ENCODE measurements at places on chromosomes 3 and 15. TPM values are rescaled to one million over a fixed set of nuclear protein-coding genes. Genes with fewer than 3 reads are reported as not detected.

RBM15B gene
- 39.9 TPM for total RNA-seq

ZNF501 gene
- 7.5 TPM for total RNA-seq

UROC1 gene
- total RNA-seq: not detected

CAMK2N2 gene
- total RNA-seq: not detected

GOLGA8F gene
- total RNA-seq: not detected

GOLGA6B gene
- total RNA-seq: not detected

- H3K4me1 ChIP-seq: no peaks in the 10 kb centered on the region
- H3K36me3 ChIP-seq: peaks cover 14% of the 10 kb centered on the region
- H3K4me3 ChIP-seq: no peak overlapping the region
- DNase-seq: no peak
- no peak overlapping the region for H3K27ac ChIP-seq
- no peaks in the 10 kb centered on the region for H3K27me3 ChIP-seq
These were observed 37.7 kb downstream of the MESD start for GRCh38 chr15:80951941-80952340.

GRCh38 chr3:13844286-13844685, 35.6 kb downstream of the WNT7A start:
- H3K27me3 ChIP-seq: no peaks in the 10 kb centered on the region
- no peak overlapping the region for H3K27ac ChIP-seq
- no peaks in the 10 kb centered on the region for H3K4me1 ChIP-seq
- H3K36me3 ChIP-seq: no peaks in the 10 kb centered on the region

GRCh38 chr3:66153481-66154443, 67.0 kb upstream of the SLC25A26 start:
- H3K27ac ChIP-seq: no peak overlapping the region
- H3K4me3 ChIP-seq: no peak overlapping the region
- no peaks in the 10 kb centered on the region for H3K36me3 ChIP-seq
- H3K27me3 ChIP-seq: no peaks in the 10 kb centered on the region
- no peaks in the 10 kb centered on the region for H3K4me1 ChIP-seq

GRCh38 chr3:82198009-82198408, 436.6 kb upstream of the GBE1 start:
- no peaks in the 10 kb centered on the region for H3K36me3 ChIP-seq
- H3K27me3 ChIP-seq: no peaks in the 10 kb centered on the region
- no peak for DNase-seq
- no peak overlapping the region for H3K27ac ChIP-seq

GRCh38 chr15:71542836-71543235, 267.5 kb upstream of the NR2E3 start:
- H3K36me3 ChIP-seq: no peaks in the 10 kb centered on the region
- no peak overlapping the region for H3K4me3 ChIP-seq
- DNase-seq: no peak
- H3K27ac ChIP-seq: no peak overlapping the region
- H3K4me1 ChIP-seq: no peaks in the 10 kb centered on the region
- no peaks in the 10 kb centered on the region for H3K27me3 ChIP-seq

GRCh38 chr3:127690823-127691452, 18.2 kb downstream of the ABTB1 start:
- H3K27ac ChIP-seq: no peak overlapping the region
- DNase-seq: no peak
- no peaks in the 10 kb centered on the region for H3K27me3 ChIP-seq
- no peaks in the 10 kb centered on the region for H3K4me1 ChIP-seq
- H3K36me3 ChIP-seq: no peaks in the 10 kb centered on the region

DNA sequence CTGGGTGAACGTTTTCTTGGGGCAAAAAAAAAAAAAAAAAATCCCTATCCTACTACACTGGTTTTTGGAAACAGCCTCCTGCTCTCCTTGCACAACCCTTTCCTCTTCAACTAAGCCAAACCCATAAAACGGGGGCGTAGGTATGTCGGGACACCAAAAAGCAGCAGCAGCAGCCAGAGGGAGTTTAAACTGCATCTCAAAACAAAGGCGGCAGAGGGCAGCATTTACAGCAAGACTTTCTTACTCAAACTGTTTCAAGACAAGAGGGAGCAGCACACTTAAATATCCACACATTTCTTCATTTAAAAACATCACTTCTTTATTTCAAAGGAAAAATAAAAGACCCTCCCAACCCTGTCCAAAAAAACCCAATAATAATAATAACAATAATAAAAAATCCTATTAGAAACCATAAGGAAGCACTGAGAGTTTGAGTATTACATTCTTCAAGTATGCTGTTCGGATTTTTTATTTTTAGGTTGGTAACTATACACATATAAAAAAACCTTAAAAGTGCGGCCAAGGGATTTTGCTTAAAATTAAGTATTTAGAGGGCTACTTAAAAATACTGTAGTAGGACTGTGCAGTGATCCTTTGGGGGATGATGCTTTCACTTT, 43.9 kb upstream of the PLXND1 start:
- H3K27me3 ChIP-seq: no peaks in the 10 kb centered on the region
- peak; percentile 52 for DNase-seq
- no peaks in the 10 kb centered on the region for H3K36me3 ChIP-seq
- H3K4me1 ChIP-seq: no peaks in the 10 kb centered on the region
- H3K4me3 ChIP-seq: no peak overlapping the region

DNA sequence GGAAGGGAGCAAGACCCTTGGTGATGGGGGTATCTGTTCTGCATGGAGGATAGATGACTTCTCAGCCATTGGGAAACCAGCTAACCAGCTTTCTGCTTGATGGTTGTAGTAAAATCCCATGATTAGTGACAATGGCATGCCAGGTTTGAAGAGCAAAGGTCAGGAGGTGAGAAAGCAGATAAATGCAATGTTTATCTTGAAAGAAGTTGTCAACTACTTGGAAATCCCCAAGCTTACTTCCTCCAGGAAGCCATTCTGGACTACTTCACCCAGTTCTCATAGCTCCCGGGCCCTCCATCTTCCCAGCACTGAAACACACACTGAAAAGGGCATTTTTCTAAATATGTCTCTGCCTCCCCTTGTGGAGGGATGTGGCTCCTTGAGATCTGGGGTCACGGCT, 51.3 kb downstream of the SMAD3 start:
- H3K27ac ChIP-seq: peak overlapping the region; percentile 80
- H3K36me3 ChIP-seq: no peaks in the 10 kb centered on the region
- DNase-seq: peak; percentile 27
- no peaks in the 10 kb centered on the region for H3K27me3 ChIP-seq

- H3K36me3 ChIP-seq: no peaks in the 10 kb centered on the region
- no peak overlapping the region for H3K27ac ChIP-seq
- H3K4me3 ChIP-seq: no peak overlapping the region
- no peak for DNase-seq
These were observed 215.2 kb upstream of the ADAMTS9 start for GRCh38 chr3:64903006-64903405.

DNA sequence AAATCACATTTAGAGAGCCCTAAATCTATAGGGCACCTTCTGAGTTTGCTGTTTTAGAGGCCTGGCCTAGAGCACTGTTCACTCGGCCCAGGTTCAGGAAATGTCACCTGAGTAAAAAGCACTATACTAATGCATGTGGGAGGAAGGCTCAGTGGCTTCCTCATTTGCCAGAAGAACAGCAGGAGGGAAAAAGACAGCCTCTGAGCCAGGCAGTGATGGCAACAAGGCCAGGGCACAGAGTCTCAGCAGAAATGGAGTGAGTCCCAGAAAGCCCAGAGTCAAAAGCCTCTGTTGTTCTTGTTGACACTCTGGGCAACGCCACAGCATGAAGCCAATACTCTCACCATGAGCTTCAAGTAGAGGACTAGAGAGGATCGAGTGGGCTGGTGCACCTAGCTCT, 25.9 kb downstream of the LTF start:
- DNase-seq: no peak
- no peak overlapping the region for H3K4me3 ChIP-seq
- H3K27ac ChIP-seq: no peak overlapping the region
- H3K27me3 ChIP-seq: no peaks in the 10 kb centered on the region
- H3K4me1 ChIP-seq: peaks cover 14% of the 10 kb centered on the region

GRCh38 chr15:70480196-70480856, 283.0 kb downstream of the UACA start:
- peaks cover 37% of the 10 kb centered on the region for H3K4me1 ChIP-seq
- H3K4me3 ChIP-seq: no peak overlapping the region

DNA sequence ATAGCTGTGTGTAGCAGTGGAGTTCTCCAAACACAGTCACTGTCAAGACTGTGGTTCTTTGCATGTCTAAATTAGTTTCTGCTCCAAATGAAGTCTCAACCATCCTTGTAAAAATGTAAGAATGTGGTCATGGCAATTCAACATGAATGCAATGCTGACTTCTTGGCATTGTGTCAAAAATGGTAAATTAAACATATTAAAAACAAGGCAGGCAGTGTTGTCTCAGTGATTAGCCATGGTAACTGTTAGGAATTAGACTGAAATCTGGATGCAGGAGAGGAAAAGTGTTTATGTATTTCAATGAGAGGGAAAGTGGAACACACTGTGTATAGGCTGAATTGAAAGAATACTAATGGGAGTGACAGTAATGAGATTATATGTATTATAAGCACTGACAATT, 597.2 kb downstream of the EDEM1 start:
- H3K27me3 ChIP-seq: no peaks in the 10 kb centered on the region
- no peak for DNase-seq
- H3K27ac ChIP-seq: no peak overlapping the region
- H3K4me1 ChIP-seq: no peaks in the 10 kb centered on the region

GRCh38 chr15:82650046-82650670, 3.0 kb upstream of the CPEB1 start:
- no peak overlapping the region for H3K4me3 ChIP-seq
- no peaks in the 10 kb centered on the region for H3K36me3 ChIP-seq
- H3K4me1 ChIP-seq: peaks cover 17% of the 10 kb centered on the region
- peaks cover 12% of the 10 kb centered on the region for H3K27me3 ChIP-seq
- H3K27ac ChIP-seq: no peak overlapping the region
- DNase-seq: no peak

GRCh38 chr3:68210635-68211034, 556.2 kb upstream of the SUCLG2 start:
- no peaks in the 10 kb centered on the region for H3K36me3 ChIP-seq
- H3K4me3 ChIP-seq: no peak overlapping the region
- no peak overlapping the region for H3K27ac ChIP-seq
- no peak for DNase-seq
- H3K27me3 ChIP-seq: no peaks in the 10 kb centered on the region

DNA sequence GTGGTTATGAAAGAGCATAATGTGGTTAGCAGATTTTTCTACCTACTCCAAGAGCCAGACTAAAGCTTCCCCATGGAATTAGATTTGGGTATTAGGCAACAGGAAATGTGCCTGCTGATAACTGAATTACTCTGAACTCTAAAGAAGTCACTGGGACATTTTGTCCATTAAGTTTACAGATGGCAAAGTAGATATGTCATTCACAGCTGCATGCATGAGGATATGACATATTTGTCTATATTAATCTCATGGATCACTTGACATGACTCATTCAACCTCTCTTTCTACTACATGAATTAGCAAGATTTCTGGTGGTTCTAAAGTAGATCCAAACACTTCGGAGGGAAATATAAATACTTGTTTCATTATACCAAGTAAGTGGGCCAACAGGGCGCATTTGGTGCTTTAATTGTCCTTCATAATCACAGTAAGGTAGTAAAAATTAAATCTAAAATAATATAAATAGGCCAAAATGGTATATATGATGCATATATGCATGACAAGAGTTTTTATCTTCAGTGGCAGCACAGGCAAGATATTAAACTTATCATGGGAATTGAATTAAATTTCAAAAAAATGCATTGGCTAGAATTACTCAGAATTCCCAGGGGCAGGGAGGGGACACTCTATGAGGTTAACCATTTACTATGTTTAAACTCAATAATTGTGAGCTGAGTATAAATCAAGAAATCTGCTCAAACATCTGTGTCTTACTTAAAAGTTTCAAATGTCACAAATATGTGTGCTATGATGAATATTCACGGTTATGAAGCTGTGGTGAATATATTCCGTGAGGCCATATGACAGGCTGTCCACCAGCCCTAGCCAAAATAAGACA, 365.3 kb upstream of the KCNMB2 start:
- DNase-seq: no peak
- no peak overlapping the region for H3K4me3 ChIP-seq
- no peaks in the 10 kb centered on the region for H3K36me3 ChIP-seq
- no peaks in the 10 kb centered on the region for H3K4me1 ChIP-seq
- no peaks in the 10 kb centered on the region for H3K27me3 ChIP-seq

DNA sequence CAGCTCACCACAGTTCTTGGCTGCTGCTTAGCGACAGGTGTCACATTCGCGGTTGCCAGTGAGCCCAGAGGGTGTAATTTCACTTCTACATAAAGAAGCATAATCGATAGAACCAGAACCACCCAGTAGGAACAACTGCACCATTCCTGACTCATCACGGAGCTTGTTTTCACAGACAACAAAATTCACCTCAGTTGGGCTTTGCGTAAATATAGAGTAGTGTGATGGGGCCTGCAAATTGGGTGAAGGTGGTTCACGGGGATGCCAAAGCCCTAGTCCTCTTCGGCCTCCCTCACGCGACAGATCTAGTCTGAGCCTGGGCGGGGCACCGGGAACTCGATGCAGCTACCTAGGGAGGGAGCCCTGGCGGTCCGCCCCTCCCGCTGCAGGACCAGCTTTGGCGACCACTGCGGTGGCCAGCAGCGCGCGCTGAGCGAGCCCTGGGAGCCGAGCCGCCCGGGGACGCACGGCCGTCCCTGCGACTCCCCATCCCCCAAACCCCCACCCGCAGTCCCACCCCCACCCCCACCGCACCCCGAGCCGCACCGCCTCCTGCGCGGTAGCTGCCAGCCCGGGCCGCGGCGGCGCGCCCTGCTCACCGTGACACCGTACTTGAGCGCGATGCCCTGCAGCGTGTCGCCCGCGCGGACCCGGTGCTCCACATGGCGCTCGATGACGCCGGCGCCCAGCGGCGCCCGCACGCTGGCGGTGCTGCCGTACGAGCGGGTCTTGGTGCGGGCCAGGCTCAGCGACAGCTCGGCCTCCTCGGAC, 519 bp downstream of the LYSMD2 start:
- peak; percentile 85 for DNase-seq
- peaks cover 71% of the 10 kb centered on the region for H3K4me1 ChIP-seq
- H3K4me3 ChIP-seq: peak overlapping the region; percentile 57

DNA sequence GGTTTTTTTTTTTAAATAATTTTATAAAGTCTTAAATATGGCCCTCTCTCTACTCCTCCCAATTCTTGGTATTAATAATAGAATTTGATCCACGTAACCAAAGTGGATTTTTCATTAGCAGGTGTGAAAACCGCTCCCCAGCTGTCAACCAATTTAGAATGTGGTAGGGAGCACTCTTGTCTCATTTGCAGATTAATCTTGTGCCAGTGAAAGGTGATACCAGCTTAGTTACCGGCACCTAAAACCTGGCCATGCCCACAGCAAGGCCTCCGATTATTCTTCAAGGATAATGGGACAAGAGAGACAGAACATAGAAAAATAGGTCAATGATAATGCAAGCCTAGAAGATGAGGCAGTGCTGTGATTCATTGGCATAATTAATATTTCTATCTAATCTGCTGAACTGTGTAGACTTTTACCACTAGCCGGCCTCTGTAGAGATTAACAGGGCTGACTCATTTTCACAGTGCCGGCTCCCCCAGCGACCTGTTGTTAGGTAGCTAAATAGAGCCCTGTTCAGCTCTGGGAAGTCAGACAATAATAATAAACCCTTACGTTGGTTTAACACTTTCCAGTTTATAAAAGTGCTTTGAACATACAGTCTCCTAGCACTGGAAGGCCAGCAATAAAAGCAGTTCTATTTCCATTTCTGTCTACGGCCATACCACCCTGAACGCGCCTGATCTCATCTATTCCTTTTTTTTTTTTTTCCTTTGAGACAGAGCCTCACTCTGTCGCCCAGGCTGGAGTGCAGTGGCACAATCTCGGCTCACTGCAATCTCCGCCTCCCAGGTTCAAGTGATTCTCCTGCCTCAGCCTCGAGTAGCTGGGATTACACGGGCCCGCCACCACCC, 102.9 kb downstream of the SHQ1 start:
- no peak overlapping the region for H3K4me3 ChIP-seq
- no peaks in the 10 kb centered on the region for H3K36me3 ChIP-seq
- DNase-seq: no peak
- no peaks in the 10 kb centered on the region for H3K27me3 ChIP-seq
- H3K4me1 ChIP-seq: no peaks in the 10 kb centered on the region

All from CD4-positive, alpha-beta memory T cell (primary cell).